Posterior cingulate gyrus (tissue), 11 donors: ENCODE measurements at places on chromosomes 7 and 10.

- no peak for DNase-seq
These were observed 26.8 kb downstream of the MICU1 start for GRCh38 chr10:72598769-72599701.

- DNase-seq = no peak
These were observed 111.3 kb downstream of the ETV1 start for GRCh38 chr7:13878154-13878553.

- no peak for DNase-seq
These were observed 85.4 kb upstream of the RSU1 start for GRCh38 chr10:16902606-16903005.

GRCh38 chr10:96670786-96671185 is 49.5 kb downstream of the PIK3AP1 start:
- no peak for DNase-seq

GRCh38 chr7:67644151-67644550 is 647.5 kb downstream of the TYW1 start:
- no peak for DNase-seq

DNA sequence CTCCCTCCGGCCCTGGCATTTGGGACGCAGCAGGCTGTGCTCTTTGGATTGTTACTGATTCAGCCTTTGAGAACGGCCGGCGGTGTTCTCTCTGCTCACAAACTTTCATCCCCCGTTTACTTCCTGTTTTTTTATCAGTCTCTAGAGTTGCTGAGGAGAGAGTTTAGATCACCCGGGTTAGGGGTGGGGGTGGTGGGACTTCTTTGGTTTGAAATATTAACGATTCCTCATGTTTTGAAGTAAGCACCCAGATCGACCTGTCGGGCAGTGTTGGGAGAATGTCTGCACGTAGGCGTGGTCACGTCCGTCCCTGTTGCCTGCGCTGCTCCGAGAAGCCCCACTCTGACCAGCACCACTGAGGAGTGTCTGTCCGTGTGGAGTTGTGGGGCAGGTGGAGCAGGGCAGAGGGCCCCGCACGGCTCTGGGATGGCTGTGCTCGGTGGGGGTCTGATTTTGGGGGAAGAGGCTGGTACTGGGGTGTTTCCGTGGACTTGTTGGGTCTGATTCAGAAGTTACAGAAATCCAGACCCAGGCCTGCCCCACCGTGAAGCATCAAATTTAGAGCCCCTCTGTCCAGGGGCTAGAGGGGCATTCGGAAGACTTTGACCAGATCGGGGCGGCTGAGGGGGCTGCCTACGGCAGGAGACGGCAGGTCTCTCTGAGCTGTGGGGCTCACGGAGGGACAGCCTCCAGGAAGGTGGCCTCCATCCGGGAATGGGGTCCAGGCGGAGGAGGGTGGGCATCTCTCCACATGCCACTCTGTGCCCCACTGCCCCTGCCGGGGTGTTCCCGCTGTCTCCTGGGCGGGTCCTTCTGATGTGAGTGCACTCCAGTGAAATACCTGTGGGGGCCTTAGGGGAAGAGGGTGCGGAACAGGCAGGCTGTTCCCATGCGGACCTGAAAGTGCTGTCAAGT is 7.4 kb downstream of the INPP5A start:
- peak; percentile 70 for DNase-seq

DNA sequence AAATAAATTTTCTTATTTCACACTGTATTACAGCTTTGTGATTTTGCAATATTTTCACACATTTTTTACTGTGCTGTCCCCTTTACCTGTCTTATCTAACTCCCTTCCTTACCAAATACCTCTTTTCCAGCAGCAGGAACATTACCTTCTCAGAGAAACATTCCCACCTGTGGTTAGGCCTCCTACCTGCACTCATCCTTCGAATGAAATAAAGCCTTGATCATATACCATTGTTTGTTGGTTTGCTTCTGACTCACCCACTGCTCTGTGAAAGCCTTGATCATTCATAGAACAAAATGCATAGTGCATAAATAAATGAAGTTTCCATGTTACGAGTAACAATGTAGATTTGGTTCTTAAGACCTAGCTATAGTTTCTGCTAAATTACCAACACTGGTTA is 256.3 kb downstream of the ARL4A start:
- DNase-seq = no peak

- no peak for DNase-seq
These were observed 85.7 kb downstream of the GRB10 start for GRCh38 chr7:50696810-50697582.

DNA sequence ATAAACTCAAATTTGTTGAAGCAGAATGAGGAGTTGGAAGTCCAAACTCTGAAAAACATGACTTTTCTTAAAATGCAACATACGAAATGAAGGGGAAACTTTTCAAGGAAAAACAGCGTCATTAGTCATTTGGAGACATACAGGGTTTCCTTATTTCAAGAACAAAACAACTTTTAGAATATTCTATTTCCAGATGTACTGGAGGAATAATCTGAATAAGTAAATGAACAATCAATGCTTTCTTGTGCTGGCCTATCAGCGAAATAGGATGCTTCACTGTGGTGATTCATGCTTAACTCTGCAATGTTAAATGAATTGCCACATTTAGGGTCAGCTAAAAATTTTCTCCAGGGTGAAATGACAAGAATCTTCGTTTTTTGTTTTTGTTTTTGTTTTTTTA is 114.3 kb downstream of the SEMA3C start:
- DNase-seq = no peak

- DNase-seq = no peak
These were observed 5.4 kb downstream of the RAB11FIP2 start for GRCh38 chr10:118041316-118041715.

DNA sequence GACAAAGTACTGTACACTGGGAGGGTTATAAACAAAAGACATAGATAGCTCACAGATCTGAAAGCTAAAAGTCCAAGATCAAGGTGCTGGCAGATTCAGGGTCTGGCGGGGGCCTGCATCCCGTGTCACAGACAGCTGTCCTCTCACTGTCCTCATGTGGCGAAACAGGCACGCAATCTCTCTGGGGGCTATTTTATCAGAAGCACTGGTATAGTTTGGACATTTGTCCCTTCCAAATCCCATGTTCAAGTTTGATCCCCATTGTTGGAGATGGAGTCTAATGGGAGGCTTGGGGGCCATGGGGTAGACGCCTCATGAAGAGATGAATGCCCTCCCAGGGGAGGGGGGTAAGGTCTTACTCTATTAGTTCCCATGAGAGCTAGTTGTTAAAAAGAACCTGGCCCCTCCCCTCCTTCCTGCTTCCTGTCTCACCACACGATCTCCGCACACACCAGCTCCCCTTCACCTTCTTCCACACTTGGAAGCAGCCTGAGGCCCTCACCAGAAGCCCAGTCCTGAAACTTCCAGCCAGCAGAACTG is 72.5 kb upstream of the UCN3 start:
- DNase-seq = no peak

GRCh38 chr10:89001729-89002072 is 11.1 kb downstream of the FAS start:
- DNase-seq = no peak

DNA sequence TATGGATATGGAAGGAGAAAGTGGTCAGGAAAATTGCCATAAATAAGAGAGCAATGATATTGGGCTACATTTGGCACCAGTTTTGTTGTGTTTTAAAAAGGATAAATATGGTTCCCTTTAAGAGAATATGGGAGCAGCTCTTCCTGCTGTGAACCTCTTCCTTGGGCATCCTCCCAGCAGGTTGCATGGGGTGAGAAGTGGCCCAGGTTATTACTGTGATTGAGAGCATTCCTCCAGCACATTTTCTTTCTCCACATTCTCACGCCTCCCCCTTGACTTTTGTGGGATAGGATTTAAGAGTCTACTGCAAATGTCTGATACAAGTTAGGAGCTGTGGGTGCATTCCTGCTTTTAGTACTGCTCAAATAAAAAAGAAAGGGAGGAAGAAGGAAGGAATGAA is 214.8 kb downstream of the POU6F2 start:
- DNase-seq = no peak

DNA sequence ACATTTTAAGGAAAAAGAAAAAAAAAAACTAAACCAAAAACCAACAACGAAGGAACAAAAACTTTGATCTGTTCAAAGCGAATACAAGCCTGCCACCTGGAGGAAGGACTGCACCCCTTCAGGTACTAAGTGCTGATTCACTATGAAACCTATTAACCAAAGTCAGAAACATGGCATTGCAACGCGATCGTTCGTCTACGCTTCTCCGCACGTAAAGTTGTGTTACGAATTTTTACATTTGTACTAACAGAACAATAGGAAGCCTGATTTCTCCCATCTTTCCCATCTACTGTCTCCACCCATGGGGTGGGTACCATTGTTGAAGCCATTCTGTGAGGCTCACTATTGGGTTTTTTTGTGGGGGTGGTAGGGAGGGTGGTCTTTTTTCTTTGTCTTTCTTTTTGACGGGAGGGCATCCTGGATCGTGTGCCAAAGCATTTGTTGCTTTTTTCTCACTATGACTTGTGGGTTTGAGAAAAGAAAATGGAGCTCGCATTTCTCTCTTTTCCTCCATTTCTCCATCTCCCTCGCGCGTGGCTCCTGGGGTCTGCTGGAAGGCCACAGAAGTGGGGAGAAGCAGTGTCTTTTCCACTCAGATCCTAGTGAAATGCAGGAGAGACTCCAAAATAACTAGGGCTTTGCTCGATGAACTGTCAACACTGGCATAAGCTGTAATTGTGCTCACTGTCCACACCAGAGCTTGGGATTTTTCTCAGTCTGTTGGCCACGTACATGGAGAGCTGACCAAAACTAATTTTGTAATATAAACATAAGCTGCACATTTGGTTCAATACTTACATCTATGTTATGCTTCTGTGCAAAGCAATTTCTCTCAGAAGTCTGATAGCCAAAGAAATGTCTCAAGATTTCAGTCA is 100.9 kb upstream of the YAE1 start:
- no peak for DNase-seq

- DNase-seq = no peak
These were observed 104.9 kb downstream of the XRCC2 start for GRCh38 chr7:152571068-152571467.

DNA sequence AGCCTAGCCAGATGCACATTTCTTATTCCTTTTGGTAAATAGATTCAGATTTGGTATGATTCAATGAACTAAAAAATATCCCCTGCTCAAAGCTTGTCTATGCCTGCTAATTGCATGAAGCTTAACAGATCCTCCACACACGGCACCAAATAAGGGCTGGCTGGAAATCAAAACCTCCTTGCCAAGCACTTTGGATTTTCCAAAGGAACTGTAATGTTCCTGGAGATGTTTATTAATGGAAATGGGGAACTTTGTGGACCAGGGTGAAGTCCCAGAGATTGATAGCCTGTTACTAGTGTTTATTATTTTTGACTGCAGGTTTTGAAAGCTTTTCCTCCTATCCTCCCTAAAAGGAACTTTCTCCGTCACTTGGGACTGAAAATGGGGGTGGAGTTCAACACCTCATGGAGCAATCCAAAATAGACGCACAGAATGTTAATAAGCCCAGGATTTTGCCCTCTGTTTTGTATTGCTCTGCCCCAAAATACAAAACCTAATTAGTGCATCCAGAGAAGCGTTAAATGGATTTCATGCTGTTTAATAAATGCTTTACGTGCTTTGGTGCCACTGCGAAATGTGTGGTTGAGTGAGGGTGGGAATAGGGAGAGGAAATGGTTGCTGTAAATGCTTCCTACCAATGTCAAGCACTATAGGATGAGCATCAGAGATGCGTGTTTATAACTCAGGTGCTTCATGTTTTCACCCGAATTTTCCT is 1027.7 kb downstream of the LRMDA start:
- no peak for DNase-seq

- no peak for DNase-seq
These were observed 274.4 kb downstream of the KIF20B start for GRCh38 chr10:89975771-89976170.

GRCh38 chr7:45196374-45196773 is 38.8 kb downstream of the RAMP3 start:
- no peak for DNase-seq

GRCh38 chr7:34567906-34568305 is 90.1 kb upstream of the NPSR1 start:
- no peak for DNase-seq

- DNase-seq = peak; percentile 67
These were observed 19.7 kb downstream of the BHLHA15 start for GRCh38 chr7:98230746-98231471.

GRCh38 chr7:113812591-113813255 is 106.1 kb downstream of the PPP1R3A start:
- DNase-seq = no peak

DNA sequence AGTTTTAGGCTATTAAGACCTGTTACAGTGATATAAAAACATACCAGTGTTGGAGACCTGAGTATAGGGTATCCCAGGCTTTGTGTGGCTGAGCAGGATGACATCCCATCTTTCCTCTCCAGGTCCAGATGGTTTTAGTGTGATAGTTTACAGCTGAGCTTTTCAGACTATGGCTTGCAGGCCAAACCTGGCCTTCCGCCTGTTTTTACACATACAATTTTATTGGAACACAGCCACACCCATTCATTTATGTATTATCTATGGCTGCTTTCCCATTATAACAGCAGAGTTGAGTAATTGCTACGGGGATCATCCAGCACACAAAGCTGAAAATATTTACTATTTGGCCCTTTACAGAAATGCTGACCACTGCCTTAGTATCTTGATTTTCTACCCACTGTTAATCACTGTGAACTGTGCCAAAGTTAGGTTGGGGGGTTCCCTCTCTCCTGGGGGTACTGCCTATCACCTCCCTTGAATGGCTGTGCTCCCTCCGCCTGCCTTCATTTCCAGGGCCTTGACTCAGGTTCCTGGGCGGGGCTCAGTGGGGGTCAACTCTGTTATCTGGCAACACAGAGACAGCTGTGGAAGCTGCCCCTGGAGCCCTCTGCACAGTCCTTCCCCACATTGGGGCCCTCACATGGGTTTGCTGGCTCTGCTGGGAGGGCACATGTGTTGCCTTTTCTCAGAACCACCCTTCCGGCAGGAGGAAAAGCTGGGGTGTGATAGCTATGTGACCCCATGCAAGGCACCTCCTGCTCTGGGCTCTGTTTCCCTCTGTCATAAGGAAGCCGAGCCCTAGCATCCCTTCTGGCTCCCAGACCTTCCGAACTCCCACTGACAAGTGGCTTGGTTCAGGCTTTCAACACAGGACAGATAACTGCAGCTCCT is 40.3 kb upstream of the SH2D4B start:
- DNase-seq = no peak

- DNase-seq = no peak
These were observed 138.4 kb downstream of the BICC1 start for GRCh38 chr10:58651040-58651439.

DNA sequence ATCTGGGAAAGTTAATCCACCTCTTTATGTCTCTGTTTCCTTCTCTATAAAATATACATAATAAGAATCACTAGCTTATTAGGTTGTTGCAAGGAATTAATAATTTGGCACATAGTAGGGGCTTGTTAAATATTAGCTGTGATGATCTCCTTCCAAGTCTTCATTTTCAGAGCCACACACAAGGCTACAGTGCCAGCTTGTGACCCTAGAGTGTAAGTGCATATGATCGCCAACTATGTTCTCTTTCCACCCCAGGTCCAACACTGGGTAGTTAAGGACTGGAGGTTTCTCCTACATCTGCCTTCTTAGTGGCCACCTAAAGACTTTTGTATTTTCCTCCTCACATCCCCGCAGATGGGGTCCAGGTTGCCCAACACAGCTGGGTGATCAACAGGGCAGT is 17.9 kb upstream of the ACSM6 start:
- DNase-seq = no peak

GRCh38 chr7:86931439-86931838 is 128.0 kb downstream of the ELAPOR2 start:
- DNase-seq = no peak
